CD4-positive, alpha-beta T cell (primary cell): ENCODE measurements at places on chromosomes 1 and 21.

- no peak for DNase-seq
Measured at GRCh38 chr1:218845589-218845988, 328.1 kb upstream of the LYPLAL1 start.

- no peak for DNase-seq
Measured at GRCh38 chr1:216632980-216633379, 90.2 kb downstream of the ESRRG start.

DNA sequence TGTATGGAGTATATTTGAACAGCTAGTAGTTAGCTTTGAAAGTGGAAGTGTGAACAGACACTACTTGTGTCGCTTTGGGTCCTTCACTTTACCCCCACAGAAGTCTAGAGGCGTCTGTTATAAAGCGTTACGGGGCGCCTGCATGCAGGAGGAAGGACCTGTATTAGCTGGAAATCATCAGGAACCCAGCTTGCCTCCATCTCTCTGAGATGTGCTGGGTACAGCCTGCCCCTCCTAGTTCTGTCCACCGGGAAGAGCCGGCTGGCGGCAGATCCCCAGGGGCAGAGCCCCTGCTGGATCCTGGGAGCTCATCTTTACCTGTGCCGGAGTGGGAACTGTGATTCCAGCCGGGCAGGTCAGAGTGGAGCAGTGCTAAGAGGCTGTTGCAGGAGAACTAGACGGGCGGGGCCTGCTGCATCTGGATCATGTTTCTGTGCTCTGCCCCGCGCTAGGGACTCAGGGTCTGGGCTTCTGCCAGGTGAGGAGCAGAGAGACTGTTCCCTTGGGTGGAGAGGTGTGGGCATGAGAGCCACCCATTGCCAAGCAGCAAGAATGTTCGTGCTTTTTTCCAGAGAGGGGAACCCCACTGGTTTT, 22.3 kb upstream of the SPSB1 start:
- no peak for DNase-seq

GRCh38 chr1:179955287-179955680, 674 bp downstream of the CEP350 start:
- no peak for DNase-seq

- DNase-seq: no peak
Measured at GRCh38 chr1:156430866-156431265, 61.9 kb downstream of the RHBG start.

DNA sequence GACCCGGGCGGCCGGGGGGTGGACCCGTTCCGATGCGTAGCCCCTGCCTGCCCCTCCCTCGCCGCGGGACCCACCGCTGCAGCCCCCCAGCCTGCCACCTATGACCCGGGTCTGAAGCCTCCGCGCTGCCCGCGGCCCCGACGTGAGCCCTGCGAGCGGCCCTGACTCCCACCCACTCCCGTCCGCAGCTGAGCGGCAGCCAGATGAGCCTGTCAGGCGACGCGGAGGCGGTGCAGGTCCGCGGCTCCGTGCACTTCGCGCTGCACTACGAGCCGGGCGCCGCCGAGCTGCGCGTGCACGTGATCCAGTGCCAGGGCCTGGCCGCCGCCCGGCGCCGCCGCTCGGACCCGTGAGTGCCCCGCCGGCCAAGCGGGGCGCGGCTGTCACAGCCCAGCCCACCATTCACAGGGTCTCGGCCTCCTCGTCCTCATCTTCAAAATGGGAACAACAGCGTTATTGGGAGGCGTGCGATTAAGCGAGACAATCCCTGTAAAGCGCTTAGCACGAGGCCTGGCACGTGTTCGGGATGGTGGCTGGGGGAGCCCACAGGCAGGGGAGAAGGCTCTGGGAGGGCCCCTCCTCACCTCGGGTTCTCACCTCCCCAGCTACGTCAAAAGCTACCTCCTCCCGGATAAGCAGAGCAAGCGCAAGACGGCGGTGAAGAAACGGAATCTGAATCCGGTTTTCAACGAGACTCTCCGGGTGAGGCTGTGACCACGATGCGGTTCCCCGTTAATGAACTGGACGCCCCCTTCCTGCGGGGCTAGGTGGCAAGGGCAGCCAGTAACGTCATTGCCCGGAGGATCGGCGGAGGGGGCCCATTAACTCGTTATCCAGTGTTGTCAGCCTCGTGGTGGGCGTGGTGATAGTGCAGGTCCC, 8.2 kb downstream of the SYTL1 start:
- DNase-seq: no peak

DNA sequence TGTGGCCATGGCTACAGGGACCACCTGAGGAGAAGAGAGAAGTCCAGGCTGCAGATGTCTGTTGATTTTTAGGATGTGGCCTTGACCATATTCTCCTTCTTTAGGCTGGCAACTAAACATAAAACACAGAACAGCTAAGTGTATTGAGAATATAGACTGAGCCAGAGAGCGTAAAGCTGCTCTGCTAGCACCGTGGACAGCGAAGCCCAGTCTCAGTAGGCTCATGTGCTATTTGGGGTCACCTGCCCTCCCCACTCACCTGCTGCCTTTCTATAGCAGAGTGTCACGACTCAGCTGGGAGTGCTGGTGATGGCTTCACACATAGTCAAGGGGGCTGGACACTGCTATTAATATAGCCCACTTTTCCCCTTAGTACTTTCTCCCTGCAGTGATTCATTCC, 278.5 kb downstream of the KCNH1 start:
- no peak for DNase-seq
